ENCODE measurements at places on chromosomes 5 and 9.

GRCh38 chr5:169901896-169902295 lies 78.4 kb downstream of the INSYN2B start:
- DNase-seq = no peak

DNA sequence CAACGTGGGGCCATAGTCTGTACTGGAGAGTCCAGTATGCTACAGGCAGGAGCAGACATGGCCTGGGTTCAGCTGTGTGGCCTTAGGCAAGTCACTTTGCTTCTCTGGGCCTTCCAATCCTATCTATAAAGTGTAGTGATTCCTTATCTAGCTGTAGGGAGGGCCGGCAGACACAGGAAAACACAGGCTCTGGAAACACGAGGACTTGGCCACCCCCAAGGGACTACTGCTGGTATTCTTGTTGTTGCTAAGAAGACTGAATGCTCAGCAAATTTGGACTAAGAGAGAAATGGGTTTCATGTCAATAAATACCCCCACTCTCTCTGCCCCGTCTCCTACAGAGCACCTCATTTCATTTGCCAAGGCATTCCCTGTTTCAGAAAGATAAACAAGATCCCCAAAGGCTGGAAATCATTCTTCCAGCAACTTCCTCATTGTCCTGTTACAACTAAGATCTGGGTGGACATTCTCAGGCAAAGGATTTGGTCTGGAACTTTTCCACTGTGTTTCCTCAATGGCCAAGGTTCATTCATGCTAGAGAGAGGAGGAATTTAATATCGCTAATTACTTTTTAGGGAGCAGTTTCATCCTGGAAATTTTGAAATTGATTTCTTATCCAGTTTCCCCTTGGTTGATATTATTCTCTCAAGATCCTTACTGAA lies 105.8 kb downstream of the GABBR2 start:
- no peak for DNase-seq

- no peak for DNase-seq
These were observed 154.1 kb downstream of the FAM114A2 start for GRCh38 chr5:153884612-153884957.

GRCh38 chr5:62333250-62333794 lies 27.3 kb downstream of the KIF2A start:
- DNase-seq = no peak

DNA sequence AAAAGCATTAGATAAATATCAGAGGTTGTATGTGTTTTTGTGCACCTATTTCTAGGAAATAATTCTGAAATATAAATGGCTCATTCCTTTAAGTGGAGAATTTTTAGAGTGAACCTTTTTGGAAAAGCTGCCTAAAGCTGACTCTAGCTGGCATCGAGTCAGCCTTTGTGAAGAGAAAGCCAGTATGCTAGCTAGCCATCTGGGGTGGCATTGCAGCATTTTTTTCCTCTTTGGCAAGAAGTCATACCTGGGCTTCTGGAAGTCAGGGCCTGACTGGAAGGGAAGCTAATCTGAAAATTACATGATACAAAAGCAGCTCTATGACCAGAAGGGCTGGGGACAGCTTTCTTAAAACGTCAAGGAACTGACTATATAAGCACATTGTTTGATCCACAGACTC lies 19.7 kb downstream of the ANP32B start:
- DNase-seq = no peak

DNA sequence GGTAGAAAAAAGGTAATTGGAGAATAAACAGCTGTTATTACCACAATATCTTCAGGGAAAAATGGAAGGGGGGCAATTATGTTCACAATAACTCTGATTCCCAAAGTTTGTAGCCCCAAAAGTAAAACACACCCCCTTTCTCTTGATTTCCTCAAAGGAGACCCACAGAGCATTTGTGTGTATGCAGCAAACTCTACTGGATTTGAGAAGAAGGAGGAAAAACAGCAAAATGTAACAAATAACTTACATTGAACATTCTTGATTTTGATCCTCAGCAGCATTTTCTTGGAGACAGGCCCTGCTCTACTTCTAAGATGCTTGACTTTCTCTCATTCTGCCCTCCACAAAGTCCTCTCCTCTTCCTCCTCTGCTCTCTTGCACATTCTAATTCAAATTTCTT lies 420.8 kb upstream of the EDIL3 start:
- DNase-seq = no peak

- no peak for DNase-seq
These were observed 134.4 kb downstream of the ADAMTSL1 start for GRCh38 chr9:18608371-18608770.

GRCh38 chr5:156475182-156476157 lies 148.5 kb downstream of the SGCD start:
- no peak for DNase-seq

DNA sequence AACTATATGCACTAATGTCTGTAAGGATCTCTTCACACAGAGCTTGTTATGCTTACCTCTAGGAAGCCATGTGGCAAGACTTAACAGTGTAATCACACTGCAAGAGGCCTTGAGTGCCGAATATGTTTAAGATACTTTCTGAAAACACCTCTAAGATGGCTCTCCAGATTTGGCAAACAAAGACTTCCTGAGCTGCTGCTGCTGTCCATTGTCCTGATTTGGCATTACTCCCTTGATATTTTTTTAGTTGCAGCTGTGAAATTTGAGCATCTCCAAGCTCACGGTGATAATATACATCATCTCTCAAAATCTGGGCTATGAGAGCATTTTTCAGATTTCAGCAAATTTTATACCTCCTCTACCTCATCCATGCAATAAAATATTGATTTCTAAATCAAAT lies 384.5 kb upstream of the CDH6 start:
- no peak for DNase-seq

Data from NCI-H748 treated with DMSO at 0.1 percent for 48 hours (cell line).